ENCODE measurements at places on chromosomes 12 and 14. TPM values are rescaled to one million over a fixed set of nuclear protein-coding genes. Genes with fewer than 3 reads are reported as not detected.

The SMOC1 gene
- not detected for total RNA-seq

The RABGGTA gene
- total RNA-seq, result 14.7 TPM

- no peak for DNase-seq
Measured at GRCh38 chr12:124721501-124722162, 142.0 kb downstream of the SCARB1 start.

- no peak for DNase-seq
Measured at GRCh38 chr12:124622331-124622730, 54.9 kb upstream of the NCOR2 start.

The WNT1 gene
- total RNA-seq, result not detected

GRCh38 chr12:69161829-69162228 is 77.5 kb upstream of the CPSF6 start:
- DNase-seq, result no peak

DNA sequence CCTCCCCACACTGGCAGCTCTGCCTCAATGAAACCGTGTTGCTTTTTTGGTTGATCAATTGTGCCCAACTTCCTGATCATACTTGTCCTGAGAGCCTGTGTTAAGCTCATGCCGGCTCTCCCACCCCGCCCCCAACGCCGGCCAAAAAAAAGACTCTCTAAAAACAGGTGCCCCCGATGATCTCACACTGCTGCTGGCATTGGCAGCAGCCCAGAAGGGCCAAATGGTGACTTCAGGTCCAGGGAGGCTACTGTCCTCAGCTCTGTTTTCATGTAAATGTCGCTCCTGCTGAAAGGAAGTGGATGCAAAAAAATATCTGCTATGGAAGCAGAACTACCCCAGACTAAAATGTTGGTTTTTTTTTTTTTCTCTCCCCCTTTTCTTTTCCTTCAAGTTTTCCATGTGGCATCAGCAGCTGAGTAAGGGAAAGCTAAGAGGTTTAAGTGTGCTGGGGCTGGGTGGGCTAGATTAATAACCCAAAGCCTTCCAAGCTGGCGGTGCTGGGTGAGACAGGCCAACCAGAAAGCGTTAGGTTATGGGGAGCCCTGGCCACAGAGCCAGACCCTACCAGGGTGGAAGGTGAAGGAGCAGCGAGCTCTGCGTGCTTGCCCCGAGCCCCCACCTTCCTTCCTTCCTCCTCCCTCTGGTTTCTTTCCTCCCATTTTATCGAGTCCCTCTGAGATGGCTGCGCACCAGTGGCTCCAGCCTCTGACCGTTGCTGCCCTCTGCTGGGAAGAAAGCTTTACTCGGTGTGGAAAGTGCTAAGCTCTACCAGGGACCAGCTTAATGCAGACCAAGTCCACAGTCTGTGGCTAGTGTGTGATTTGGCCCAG is 396.1 kb downstream of the NRXN3 start:
- peak; percentile 51 for DNase-seq

DNA sequence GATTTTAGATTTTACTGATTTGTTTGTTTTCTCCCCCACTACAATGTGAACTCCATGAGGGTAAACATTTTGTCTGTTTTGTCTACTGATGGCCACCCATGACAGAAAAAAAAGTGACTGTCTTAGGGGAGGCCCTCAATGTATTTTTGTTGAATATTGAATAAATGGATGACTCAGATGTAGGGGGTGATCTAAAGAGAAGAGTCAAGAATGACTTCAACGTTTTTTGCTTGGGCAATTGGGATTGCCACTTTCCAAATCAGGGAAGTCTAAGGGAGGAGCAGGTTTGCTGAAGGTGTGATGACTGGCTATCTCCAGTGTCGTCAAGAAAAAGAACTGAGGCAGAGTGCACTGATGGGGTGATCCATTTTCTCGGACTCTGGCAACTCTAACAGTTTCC is 10.7 kb upstream of the PHC1 start:
- DNase-seq, result no peak

- DNase-seq, result no peak
Measured at GRCh38 chr12:113794774-113795173, 171.4 kb downstream of the RBM19 start.

- DNase-seq, result no peak
Measured at GRCh38 chr14:75299059-75299458, 20.4 kb downstream of the FOS start.

The ZC2HC1C gene
- 1.7 TPM for total RNA-seq

All from A172 (cell line).